Stimulated activated CD8-positive, alpha-beta memory T cell treated with anti-CD3 and anti-CD28 coated beads, Interleukin-7, amount 100 ng/mL, for 48 hours (primary cell): ENCODE measurements at places on chromosomes 7 and 10.

- DNase-seq, result no peak
These were observed 66.9 kb downstream of the EGFR start for GRCh38 chr7:55085511-55086412.

- DNase-seq, result no peak
These were observed 12.7 kb downstream of the AGR2 start for GRCh38 chr7:16791905-16792698.

- DNase-seq, result peak; percentile 43
These were observed 86.3 kb downstream of the RNF216 start for GRCh38 chr7:5694912-5695726.

DNA sequence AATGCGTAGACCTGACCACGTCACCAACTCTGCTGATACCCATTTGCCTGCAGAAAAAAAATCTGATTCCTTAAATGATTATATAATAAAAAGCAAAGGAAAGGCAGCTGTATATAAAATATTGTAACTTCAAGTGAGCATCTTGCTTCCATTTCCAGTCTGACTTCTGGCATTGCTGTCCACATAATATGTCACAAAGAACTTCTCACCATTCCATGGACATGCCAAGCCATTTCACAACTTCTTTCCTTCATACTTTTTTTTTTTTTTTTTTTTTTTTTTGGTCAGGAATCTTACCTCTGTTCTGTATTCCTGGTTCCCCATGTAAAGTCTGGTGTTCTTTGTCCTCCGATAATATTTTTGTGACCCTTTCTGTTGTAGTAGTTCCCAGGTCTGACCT is 165.5 kb downstream of the SND1 start:
- no peak for DNase-seq

- DNase-seq, result no peak
These were observed 87.3 kb upstream of the STEAP1B start for GRCh38 chr7:22587322-22587721.

- no peak for DNase-seq
These were observed 28.6 kb upstream of the CADPS2 start for GRCh38 chr7:122914812-122915211.

- no peak for DNase-seq
These were observed 5.6 kb downstream of the AVL9 start for GRCh38 chr7:32500922-32501341.

DNA sequence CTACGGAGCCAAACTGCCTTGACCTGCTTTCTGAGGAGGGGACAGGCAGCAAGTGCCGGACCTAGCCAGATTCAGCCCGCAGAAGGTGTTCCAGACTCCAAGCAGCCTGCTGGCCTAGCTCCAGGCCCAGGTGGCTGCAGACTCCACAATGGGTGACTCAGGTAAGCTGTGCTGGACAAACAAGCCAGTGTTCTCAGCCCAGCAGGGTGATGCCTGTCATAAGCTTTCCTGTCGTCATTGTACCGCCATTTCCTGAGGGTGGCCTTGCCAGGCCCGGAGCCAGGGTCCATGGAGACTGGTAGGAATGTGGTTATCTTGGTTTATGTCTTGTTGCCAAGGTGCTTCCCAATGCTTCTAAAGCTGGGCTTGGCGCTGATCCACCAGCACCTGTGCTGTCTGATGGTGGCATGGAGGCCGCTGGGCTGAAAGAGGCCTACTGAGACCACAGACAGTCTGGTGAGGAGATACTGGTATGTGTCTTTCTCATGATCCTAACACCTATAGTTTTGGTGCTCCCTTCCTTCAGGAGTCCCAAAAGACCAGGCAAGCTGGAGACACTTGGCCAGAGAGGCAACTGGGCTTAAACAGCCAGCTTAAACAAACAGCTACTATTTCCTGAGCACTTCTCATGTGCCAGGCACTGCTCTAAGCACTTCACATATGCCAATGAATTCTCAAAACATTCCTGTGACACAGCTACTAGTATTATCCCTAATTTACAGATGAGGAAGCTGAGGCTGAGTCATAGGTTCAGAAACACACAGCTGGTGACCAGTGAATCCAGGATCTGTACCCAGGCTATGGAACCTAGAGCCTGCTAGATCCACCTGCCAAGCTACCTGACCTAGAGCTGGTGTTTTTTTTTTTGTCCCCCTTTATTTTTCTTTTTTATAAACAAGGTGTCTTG is 42.0 kb downstream of the ZC3HC1 start:
- DNase-seq, result no peak

- DNase-seq, result no peak
These were observed 5.3 kb downstream of the SH3PXD2A start for GRCh38 chr10:103849880-103850571.

GRCh38 chr10:96261930-96262329 is 9.4 kb downstream of the BLNK start:
- no peak for DNase-seq

GRCh38 chr10:133324857-133325260 is 11.8 kb downstream of the CALY start:
- no peak for DNase-seq

DNA sequence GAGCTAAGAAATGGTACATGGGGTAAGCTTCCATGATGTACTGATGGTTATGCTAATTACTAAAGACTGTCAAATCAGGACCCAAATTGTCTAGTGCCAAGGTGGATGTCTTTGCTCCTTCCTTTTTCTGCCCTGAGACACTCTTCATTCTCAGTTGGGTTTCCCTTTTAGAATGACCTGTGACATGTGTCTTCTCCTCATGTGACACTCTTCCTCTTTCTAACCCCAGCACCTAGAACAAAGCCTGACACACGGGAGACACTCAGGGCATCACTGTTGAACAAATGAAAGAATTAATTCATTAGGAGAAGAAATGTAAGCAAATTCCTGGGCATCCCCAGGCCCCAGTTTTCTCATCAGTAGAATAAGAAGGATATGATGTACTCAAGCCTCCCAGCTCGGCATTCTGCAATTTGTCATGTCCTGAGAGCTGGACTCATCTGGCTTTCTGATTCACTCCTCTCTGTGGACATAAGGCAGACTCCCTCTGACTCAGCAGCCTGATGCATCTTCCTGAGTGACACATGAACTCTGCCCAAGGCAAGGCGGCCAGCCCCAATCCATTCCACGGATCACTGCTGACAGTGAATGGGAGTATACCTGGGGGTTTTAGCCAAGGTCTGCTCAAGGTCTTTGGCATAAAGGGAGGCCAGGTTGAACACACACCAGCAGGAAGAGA is 473.8 kb downstream of the KCNMA1 start:
- DNase-seq, result no peak

DNA sequence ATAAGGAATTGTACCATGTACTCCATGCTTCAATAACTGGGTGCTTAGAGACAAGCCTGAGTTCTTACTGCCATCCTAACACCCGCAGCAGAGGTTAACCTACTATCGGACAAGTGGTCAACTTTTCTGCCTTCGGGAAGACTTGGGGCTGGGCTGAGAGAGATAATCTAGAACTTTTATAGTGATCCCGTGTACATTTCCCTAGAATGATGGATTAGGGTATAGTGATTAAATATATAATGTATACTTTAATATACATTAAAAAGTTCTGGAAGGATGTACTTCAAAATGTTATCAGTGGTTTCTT is 12.2 kb upstream of the HNRNPF start:
- no peak for DNase-seq

- DNase-seq, result no peak
These were observed 308.8 kb upstream of the ZNF32 start for GRCh38 chr10:43957267-43958070.

- no peak for DNase-seq
These were observed 197.1 kb downstream of the SUGCT start for GRCh38 chr7:40331915-40332314.

DNA sequence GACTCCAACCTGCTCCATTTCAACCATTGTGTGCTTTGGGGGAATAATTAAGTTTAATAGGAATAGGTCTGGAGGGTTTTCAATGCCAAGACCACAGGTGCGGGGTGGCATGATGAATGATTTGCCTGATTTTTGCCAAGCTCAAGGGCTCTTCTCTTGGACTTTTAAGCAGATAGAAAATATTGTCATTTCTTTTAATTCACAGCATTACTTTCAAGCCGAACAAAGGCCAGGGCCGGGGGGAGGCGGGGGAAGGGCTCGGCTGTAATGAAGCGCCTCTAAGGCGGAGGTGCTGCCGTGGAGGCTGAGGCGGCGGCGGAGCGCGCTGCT is 6.5 kb downstream of the PTF1A start:
- DNase-seq, result no peak

DNA sequence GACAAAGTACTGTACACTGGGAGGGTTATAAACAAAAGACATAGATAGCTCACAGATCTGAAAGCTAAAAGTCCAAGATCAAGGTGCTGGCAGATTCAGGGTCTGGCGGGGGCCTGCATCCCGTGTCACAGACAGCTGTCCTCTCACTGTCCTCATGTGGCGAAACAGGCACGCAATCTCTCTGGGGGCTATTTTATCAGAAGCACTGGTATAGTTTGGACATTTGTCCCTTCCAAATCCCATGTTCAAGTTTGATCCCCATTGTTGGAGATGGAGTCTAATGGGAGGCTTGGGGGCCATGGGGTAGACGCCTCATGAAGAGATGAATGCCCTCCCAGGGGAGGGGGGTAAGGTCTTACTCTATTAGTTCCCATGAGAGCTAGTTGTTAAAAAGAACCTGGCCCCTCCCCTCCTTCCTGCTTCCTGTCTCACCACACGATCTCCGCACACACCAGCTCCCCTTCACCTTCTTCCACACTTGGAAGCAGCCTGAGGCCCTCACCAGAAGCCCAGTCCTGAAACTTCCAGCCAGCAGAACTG is 72.5 kb upstream of the UCN3 start:
- no peak for DNase-seq

DNA sequence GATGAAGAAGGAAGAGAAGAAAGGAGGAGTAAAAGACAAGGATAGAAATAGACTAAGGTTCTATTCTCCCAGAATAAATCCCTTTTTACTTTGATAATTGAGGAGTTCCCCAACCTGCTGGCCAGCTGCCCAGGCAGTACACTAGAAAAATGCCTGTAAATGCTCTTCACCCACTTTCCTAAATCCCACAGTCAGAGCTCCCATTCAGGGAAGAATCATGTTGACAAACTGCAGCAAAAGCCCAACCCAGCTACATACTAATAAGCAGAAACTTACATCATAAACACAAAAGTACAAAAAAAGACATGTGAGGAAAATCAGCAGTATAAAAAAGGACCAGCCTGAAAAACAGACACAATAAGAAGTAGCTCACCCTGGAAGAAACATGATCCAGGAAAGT is 15.8 kb upstream of the KDM7A start:
- DNase-seq, result no peak

DNA sequence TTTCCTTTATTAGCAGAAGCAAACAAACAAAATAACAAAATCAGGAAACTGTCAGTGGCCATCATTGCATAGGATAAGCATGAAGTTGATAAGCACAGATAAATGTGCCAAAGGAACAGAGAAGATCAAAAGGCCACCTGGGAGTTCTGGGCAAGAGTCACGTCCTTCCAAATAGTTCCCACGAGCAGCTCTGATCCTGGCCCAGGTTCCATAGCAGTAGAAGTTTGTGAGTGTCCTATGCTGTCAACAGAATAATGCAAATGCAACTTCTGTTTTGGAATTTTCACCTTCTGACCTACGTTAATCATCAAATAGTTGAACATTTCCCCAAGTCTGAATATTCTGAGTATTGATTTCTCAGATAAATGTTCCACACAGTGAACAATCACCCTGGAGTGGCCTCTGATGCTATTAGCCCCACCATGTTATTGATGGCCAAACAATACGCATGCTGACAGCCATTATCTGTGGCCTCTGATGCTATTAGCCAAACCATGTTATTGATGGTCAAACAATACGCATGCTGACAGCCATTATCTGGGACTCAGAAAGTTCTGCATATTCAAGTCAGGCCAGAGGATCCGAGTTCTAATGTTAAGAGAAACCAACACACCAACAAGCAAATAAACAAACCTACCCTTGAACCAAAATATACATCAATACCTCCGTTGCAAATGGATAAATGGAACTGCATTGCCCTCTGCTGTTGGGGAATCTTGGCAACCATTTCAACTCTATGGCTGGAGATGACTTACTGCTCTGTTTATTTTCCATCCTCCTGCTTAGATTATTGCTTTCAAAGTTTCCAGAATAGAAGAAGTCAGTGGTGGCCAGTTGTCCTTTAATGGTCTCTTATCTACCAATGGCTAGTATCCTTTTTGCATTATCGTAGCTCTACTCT is 63.3 kb downstream of the MRC1 start:
- no peak for DNase-seq

- DNase-seq, result no peak
These were observed 5.5 kb downstream of the PFKP start for GRCh38 chr10:3072641-3073360.

- no peak for DNase-seq
These were observed 32.2 kb upstream of the AQP1 start for GRCh38 chr7:30879139-30880124.

DNA sequence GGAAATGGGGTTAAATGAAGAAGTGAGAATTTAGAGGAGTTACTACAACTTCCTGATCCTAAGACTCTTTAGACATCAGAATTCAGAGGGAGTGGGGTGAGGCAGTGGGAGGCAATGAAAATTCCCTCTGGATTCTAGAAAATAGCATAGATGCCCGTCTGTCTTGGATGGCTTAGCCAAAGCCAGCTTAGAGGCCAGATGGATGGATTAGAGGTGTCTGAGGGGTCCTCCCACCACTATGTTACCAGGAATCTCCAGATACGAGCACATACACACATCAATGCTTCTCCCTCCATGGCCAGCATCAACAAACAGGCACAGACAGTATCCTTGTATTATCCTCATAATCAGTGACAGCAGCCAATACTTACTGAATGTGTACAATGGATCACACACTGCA is 418.1 kb downstream of the PLXNA4 start:
- no peak for DNase-seq

GRCh38 chr7:139748373-139748765 is 29.4 kb downstream of the HIPK2 start:
- DNase-seq, result no peak

DNA sequence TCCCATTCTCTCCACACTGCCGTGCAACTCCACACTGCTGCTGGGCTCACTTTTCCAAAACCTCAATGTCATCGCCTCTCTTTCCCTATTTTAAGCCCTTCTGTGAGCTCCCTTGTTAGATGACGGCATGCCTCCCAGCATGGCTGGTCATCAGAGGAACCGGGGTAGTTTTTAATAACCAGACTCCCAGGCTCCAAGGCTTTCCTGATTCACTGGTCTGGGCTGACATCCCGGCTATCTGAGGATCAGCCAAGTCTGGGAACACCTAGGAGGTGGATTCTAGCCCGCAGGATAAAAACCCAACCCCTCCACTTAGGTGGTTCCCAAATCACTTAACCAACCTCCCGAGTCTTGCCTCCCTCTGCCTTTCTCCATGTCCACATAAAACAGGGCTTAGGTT is 295.4 kb upstream of the FZD8 start:
- DNase-seq, result no peak

- DNase-seq, result no peak
These were observed 219.4 kb upstream of the KMT2E start for GRCh38 chr7:104794589-104794988.
